GM12891 (cell line): ENCODE measurements at places on chromosomes 7 and 10.

DNA sequence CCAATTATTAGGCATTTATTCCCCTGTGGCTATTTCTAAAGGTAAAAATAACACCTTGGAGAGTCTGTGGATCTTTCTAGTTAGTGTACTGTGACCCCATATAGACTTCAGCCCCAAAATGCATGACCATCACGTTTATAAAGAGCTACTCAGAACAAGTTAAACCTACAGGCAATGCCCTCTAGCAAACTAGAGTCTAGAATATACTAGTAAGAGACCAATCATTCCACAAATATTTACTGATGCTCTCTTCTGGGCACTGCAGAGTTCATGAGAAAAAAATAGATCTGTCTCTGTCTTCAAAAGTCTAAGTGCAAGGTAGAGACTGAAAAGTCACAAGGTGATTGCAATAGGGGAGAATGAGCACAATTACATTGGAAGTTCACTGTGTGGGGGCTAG, 20.5 kb upstream of the CALD1 start:
- DNase-seq = no peak

GRCh38 chr7:144908324-144908723, 72.5 kb upstream of the TPK1 start:
- no peak for DNase-seq

GRCh38 chr7:55132890-55133551, 114.2 kb downstream of the EGFR start:
- no peak for DNase-seq

DNA sequence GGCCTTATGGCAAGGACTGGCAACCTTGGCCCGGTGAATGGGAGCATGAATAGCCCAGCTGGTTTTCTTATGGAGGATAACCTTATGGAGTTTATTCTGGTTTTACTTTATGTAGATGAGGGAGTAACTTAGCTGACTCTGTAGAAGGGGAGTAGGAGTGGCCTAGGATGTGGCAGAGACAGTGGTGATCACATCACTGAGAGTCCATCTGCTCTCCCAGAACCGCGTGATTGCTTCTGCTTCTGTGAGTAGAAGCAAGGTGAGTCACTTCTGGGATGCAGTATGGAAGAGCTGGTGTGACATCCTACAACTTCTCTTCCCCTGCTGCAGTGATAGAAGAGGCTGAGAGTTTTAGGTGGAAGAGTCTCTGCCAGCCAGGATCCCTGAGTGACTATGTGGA, 129.2 kb downstream of the RPS24 start:
- no peak for DNase-seq

- no peak for DNase-seq
These were observed 32.6 kb downstream of the CFAP43 start for GRCh38 chr10:104199567-104199966.

DNA sequence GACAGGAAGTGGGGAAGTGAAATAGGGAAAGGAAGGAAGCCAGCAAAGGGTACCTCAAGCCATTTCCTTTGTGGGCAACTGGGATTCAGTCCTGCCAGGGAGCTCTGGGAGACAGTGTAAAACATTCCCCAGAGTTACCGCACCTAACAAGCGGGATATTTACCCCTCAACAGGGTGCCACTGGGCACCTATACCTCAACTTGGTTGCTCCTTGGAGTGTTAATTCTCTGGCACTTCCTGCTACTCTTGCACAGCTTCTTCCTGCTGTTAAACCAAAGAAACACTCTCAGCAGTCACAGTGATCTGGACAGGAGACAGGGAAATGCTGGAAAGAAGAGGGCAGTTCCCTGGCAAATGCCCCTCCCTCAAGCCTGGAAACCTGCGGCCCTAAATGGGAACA, 151.3 kb downstream of the REEP3 start:
- DNase-seq = no peak

GRCh38 chr7:106518239-106518638, 142.7 kb downstream of the CCDC71L start:
- no peak for DNase-seq
